Stimulated activated CD4-positive, alpha-beta T cell treated with anti-CD3 and anti-CD28 coated beads, Interleukin-4, amount 100 ng/mL, for 24 hours (primary cell): ENCODE measurements at places on chromosomes 4 and X.
A peak's percentile ranks its signal among the peaks of the same experiment; 100 is the strongest.

DNA sequence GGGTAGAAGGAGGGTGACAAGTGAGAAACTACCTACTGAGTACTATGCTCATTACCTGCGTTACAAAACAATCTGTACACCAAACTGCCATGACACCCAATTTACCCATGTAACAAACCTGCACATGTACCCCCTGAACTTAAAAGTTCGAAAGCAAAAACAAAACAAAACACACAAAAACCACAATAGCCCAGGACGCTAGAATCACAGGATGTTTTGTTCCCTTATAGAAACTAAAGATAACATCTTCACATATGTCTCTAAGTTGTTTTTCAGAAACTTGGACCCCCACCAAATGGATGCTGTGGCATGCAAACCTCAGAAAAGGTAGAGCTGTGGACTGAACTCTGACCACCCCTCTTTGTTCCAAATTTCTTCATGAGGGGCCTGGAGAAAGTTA is 25.2 kb upstream of the PNMA5 start:
- no peak for DNase-seq

DNA sequence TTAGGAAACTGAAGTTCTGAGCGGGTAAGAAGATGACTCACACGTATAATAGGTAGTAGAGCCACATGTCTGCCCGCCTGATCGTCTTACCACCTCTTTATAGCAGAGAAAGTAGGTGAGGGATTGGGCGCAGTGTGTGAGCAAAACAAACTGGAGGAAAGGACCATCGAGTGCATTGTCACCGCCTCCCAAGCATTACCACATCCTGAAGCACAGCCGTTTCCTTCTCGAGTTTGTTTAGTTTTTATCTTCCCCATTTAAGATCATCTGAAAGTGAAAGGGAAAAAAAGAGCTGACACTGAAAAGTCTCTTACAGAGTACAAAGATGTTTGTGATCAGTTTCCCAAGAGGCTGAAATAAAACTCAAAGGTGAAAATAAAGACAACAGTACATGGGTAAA is 14.8 kb downstream of the PDK3 start:
- DNase-seq = peak; percentile 71

DNA sequence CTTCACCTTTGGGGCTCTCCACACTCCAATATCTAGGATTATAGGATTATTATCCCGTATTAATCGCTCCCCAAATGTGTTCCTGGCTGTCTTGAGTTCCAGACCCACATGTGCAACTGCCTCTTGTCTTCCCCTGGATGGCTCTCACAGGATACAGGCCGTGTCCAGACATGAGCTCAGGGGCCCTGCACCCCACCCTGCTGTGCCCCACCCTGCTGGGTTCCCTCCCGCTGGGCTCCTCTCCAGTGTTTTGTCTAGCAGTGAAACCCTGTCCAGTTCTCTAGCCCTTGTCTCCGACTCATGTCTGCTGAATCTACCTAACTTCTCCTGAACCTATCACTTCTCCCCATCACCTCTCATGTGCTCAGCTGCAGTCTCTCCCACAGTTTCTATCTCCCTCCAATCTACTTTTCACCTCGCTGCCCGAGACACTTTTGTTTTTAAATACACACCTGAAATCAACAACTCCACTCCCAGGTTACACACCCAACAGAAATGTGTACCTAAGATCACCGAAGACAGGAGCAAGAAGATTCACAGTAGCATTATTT is 2.0 kb downstream of the RNF212 start:
- DNase-seq = no peak

DNA sequence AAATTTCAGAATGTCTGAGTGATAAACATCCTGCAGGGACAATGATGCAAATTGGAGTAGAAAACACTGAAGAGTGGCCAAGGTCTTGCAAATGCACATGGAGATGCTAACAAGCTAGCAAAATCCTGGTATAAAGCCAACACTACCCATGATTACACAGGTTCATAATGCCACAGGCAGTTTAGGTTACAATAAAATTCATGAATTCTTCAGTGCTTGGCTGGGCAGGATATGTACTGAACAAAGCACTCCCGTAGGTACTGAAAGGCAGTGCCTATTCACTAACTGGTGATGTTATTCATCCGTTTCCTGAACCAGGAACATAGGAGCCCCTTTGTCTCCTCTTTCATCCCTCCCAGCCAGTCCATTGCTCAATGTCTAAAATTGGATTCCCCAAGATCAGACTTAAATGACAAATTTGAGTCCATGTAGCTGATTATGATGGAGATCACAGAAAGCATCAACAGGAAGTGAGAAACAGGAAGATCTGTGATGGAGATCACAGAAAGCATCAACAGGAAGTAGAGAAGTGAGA is 244.5 kb downstream of the DMD start:
- no peak for DNase-seq

- DNase-seq = no peak
Observed at GRCh38 chrX:19479458-19479857, 35.9 kb downstream of the MAP3K15 start.

DNA sequence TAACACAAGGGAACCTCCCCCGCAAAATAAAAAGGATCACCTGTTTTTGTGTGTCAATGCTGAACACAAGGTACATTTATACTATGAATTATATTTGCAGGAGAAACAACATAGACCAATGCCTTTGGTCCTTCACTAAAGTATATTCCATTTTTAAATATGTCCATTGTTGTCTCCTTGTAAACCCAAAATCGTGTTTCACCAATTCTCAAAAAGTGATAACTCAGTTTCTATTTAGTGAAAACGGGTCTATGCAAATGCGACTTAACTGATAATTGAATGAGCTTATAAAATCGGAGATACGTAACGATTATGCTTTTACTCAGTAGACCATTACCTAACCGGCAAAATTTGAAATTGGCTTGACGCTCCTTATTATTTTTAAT is 2.1 kb downstream of the BRWD3 start:
- no peak for DNase-seq

DNA sequence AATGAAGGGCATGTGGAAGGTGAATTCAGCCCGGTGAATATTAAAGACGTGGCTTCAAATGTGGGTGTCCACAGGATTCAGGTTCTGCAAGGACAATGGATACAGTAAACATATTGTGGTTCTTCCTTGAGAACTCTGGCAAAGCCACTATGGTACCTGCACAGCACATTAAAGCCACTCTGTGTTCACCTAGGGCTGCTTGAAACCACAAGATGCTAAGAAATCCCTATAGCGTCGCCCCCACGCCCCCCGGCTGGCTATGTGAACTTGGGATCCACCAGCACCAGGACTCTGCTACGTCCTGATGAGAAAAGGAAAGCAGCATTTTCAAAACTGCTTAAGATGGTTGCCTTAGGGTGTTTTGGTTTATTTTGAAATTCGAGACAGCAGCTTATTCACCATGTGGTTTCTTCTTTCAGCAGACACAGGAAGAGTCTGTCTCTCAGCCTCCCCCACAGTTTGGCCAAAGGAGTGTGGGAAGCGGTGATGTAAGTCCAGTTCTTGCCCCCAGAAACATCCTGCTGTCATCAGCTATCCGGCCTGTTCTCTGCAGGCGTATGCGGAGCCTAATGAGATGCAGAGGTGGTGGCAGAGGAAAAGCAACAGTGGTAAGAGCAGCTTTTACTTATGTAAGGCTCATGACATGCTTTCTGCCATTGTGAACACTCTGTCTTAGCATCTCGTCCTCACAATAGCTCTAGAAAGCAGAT is 111.5 kb downstream of the AFAP1 start:
- peak; percentile 59 for DNase-seq

DNA sequence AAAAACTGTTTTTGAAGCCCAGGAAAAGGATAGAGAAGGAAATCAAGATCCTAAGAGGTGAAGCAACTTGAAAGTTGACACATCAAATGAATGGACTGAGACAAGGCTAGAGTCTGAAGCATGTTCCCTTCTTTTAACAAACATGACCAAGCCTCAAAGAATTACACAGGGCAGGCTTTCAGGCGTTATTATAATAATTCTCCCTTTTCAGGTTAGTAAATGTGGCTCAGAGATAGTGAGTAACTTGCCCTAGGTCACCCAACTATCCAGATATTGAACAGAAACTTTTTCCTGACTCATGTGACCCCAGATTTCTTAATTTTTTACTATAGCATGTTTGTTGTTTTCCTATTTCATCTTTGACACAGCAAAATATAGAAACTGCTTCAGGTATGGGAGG is 91.7 kb downstream of the PPP1R2C start:
- DNase-seq = no peak

- no peak for DNase-seq
Observed at GRCh38 chrX:10121787-10122186, 35.0 kb upstream of the CLCN4 start.

DNA sequence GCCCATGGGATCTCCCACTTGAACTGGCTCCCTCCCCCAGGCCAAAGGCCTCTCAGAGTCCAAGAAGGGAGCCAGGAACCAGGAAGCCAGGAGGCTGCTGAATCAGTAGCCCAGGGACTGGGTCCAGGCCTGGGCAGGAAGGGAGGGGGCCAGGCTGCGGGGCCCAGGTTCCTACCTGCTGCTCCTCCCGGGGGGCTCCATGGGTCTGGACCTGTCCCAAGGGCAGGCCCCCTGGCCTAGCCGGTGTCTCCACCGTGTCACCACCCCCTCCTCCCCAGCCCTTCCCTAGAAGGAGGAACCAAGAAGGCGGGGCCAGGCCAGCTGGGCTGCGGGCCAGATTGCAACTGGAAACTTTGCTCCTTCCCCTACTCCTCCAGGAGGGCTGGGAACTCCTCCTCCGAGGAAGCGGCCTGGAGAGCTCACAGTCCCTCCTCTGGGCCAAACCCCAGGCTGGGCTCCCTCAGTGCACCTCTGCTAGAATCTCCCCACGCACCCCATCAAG is at the start of gene IQSEC2:
Gene IQSEC2, minus strand, starts transcription at position 264 of the 502 bp plus-strand sequence.
- no peak for DNase-seq

DNA sequence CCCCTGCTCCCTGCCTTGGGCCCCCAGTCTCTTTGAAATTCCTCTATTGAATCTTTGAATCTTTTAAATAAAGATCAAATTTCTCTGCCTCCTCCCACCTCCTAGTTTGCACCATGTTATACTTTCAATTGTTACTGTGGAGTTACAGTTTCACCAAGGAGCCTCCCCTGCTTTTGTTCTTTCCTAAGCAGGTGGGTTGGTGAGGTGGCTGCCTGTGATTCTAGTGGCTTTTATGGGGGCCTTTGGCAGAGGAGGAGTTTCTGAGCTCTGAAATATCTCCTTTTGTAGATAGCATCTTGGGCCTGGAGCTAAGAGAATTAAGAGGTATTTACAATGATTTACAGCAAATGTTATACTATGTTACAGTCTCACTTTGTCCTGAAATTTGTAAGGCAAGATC is 133.8 kb upstream of the STX18 start:
- no peak for DNase-seq

GRCh38 chrX:97234471-97235081 is 350.9 kb downstream of the RPA4 start:
- DNase-seq = no peak

DNA sequence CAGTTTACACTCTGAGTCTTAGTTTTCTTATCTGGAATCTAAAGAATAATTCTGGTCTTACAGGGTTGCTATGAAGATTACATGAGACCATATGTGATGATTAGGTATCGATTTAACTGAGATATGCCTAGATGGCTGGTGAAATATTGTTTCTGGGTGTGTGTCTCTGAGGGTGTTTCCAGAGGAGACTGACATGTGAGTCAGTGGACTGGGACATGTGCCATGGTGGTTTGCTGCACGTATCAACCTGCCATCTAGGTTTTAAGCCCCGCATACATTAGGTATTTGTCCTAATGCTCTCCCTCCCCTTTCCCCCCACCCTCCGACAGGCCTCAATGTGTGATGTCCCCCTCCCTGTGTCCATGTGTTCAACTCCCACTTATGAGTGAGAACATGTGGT is 186.0 kb upstream of the CXorf66 start:
- no peak for DNase-seq

DNA sequence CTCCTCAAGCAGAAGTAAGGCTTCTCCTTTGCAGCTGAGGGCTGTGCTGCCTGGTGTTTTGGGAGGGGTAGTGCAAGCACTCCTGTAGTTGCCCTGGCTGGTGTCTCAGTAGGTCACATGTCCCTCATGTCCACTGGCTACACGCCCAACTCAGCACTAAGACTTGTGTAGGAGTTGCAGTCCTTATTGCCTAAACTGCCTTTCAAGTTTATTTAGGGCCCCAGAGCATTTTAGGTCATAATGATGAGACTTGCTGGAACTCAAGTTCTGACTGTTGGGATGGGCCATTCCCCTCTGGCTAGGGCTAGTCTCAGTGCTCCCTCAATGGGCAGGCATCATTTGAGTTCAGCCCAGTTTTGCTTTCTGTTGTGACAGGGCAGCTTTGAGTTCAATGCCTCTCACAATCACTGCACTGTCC is 44.1 kb downstream of the PPM1K start:
- no peak for DNase-seq

GRCh38 chr4:139556071-139556723 is at the start of gene SETD7:
TSS of gene SETD7 (minus strand) at chr4:139556219. CDS start at chr4:139556137, 82 bp downstream.
- DNase-seq = peak; percentile 60

- no peak for DNase-seq
Observed at GRCh38 chrX:49959602-49960001, 37.2 kb downstream of the CLCN5 start.

DNA sequence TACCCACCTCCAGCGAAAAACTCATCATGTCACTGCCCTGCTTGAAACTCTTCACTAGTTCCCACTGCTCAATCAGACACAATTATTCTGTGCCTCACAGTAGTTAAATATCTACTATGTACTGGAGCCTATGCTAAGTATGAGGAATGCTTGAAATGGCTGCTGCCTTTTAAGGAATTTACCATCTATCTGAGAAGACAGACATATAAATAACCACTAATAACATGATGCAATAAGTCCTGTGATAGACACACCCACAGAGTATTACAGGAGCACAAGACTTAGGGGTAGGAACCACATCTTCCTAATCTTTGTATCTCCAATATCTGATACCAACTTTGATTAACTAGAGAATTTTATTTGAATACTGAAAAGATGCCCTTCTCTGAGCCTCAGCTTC is 21.1 kb downstream of the SLC25A53 start:
- no peak for DNase-seq

- DNase-seq = no peak
Observed at GRCh38 chr4:16450724-16451123, 224.5 kb upstream of the TAPT1 start.

DNA sequence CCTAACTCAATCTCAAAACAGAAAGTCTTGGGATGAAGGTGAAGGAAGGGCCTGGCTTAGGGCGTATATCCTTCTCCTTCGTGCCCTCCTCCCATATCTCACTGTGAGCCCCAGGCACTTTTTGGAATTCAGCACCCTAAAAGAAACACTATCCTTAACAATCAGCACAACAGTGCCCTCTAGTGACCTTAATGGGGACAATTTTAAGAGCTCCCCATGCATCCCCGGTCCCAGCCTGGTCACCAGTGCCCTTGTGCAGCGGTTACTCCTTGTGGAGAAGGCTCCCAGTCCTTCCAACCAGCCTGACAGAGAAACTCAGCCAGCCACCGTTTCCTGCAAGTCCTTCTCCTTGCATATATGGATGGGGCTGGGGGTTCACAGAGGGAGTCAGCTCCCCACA is 4.2 kb downstream of the PAK3 start:
- peak; percentile 23 for DNase-seq

GRCh38 chr4:144355811-144356757 is 215.6 kb upstream of the GYPA start:
- DNase-seq = no peak

DNA sequence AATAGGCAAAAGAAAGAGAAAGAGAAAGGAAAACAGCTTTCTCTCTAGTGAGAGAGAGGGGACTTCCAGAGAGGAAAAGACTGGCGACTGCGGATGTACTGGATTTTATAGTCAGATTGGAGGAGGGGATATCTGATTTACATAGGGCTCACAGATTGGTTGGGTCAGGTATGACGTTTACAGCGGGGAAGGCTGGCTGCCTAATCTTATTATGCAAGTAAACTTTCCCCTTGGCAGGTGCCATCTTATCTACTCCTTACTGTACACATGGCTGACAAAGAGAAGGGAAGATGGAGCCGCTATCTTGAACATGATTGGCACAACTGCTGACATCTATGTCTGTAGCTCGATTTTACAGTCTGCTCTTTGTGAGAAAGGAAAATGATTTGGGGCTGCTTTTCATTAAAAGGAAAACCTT is 25.4 kb downstream of the RBPJ start:
- no peak for DNase-seq
